Keratinocyte (primary cell): ENCODE measurements at places on chromosomes 7 and 10. TPM values are rescaled to one million over a fixed set of nuclear protein-coding genes. Genes with fewer than 3 reads are reported as not detected.

The VPS50 gene
- polyA plus RNA-seq = 9.5 to 23.1 TPM (median 17.0 TPM) in 3 replicates

The CARD11 gene
- polyA plus RNA-seq = 4.1 to 7.2 TPM (median 4.3 TPM) in 3 replicates

GRCh38 chr7:44162179-44162578, 21.0 kb upstream of the MYL7 start:
- no peak overlapping the region for H3K4me3 ChIP-seq
- no peaks in the 10 kb centered on the region for H3K27me3 ChIP-seq
- H3K36me3 ChIP-seq = no peaks in the 10 kb centered on the region
- H3K4me1 ChIP-seq = peaks cover 13% of the 10 kb centered on the region

DNA sequence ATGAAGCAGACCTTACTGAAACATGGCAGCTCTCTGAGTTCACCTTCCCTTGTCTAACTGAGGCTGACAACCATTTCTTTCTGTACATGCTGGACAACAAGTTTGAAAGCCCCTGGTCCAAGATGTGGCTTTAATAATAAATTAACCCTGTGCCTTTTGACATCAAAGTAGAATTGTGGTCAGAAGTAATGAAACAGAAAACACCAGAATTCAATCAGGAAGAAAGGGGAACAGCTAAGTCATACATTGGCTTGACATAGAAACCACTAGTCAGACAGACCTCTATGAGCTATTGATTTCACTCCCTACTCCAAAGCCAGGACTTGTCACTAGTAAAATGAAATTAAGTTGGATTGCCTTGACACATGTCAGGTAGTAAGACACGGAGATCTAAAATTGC, 175.2 kb upstream of the ASAH2 start:
- H3K27me3 ChIP-seq = no peaks in the 10 kb centered on the region
- no peak overlapping the region for H3K27ac ChIP-seq
- no peaks in the 10 kb centered on the region for H3K36me3 ChIP-seq
- H3K4me3 ChIP-seq = no peak overlapping the region
- no peak for DNase-seq
- H3K4me1 ChIP-seq = no peaks in the 10 kb centered on the region

DNA sequence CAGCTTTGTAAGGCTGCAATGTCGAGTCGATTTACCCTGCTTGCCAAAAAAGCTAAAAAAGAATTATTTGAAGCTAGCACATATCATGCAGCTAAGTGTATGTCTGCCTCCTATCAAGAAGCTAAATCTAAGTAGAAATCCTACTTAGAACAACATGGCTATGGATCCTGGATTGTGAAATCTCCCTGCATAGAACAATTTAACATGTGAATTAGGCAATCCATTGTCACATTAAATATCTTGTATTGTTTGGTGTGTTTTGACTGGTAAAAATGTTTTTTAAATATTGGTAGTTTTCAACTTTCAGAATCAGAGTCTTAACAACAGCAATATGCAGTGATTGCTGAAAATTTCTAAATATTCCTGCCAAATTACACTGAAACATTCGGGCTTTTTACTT, 73.3 kb downstream of the SKIDA1 start:
- no peaks in the 10 kb centered on the region for H3K27me3 ChIP-seq
- no peaks in the 10 kb centered on the region for H3K36me3 ChIP-seq
- no peak overlapping the region for H3K27ac ChIP-seq
- H3K4me1 ChIP-seq = no peaks in the 10 kb centered on the region
- DNase-seq = no peak
- no peak overlapping the region for H3K4me3 ChIP-seq

GRCh38 chr7:37524056-37524455, 75.4 kb upstream of the ELMO1 start:
- no peak for DNase-seq
- H3K4me3 ChIP-seq = no peak overlapping the region
- no peak overlapping the region for H3K27ac ChIP-seq
- no peaks in the 10 kb centered on the region for H3K36me3 ChIP-seq
- no peaks in the 10 kb centered on the region for H3K4me1 ChIP-seq

GRCh38 chr10:99143011-99143410, 92.6 kb downstream of the HPSE2 start:
- H3K4me1 ChIP-seq = no peaks in the 10 kb centered on the region
- no peak overlapping the region for H3K27ac ChIP-seq
- no peak for DNase-seq
- no peaks in the 10 kb centered on the region for H3K27me3 ChIP-seq

- H3K36me3 ChIP-seq = no peaks in the 10 kb centered on the region
- H3K27ac ChIP-seq = no peak overlapping the region
- peaks cover 5% of the 10 kb centered on the region for H3K27me3 ChIP-seq
- H3K4me3 ChIP-seq = no peak overlapping the region
Measured at GRCh38 chr10:28880683-28880950, 203.3 kb downstream of the BAMBI start.

DNA sequence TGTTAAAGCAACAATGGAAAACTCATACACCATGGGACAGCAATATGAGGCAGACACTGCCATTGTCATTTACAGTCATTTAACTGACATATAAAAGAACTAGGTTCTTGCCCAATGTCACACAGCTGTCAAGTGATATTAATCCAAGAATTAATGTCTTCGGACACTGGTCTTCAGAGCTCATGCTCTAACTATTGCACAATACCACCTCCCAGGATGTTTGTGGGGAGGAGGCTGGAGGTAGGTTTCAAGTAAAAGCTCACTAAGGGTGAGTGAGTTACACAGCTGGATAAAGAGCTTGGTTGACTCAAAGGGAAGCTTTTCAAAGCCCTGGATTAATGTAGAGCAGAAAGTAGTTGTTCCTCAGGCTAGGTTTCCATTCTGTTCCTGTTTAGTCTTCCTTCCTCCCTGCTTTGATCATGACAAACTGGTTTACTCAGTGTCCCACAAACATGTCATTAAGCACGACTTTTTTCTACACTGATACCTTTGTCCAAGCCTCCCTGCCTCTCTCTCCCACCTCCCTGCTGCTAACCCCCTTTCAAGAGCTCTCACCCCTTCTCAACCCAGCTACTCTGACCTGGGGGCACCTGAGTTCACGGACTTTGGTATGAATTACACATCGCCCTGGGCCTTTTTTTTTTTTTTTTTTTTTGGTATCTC, 987 bp upstream of the EXOC6 start:
- peaks cover 3% of the 10 kb centered on the region for H3K27me3 ChIP-seq
- H3K4me1 ChIP-seq = peaks cover 9% of the 10 kb centered on the region
- no peak overlapping the region for H3K27ac ChIP-seq
- no peak for DNase-seq

GRCh38 chr10:95810198-95810976, 54.4 kb downstream of the ENTPD1 start:
- H3K27ac ChIP-seq = no peak overlapping the region
- H3K4me3 ChIP-seq = no peak overlapping the region
- H3K27me3 ChIP-seq = no peaks in the 10 kb centered on the region
- H3K36me3 ChIP-seq = no peaks in the 10 kb centered on the region
- no peaks in the 10 kb centered on the region for H3K4me1 ChIP-seq
